ENCODE measurements at places on chromosomes 1 and 21. TPM values are rescaled to one million over a fixed set of nuclear protein-coding genes. Genes with fewer than 3 reads are reported as not detected.
A peak's percentile ranks its signal among the peaks of the same experiment; 100 is the strongest.

Gene B3GALT2
- total RNA-seq, result 1.4 TPM

Gene LGR6
- 0.21 TPM for total RNA-seq

Gene UTS2
- 0.58 TPM for total RNA-seq

Gene FMO2
- total RNA-seq, result not detected

Gene ADAMTS4
- 2.2 TPM for total RNA-seq

Gene DNAJC8
- total RNA-seq, result 66.2 TPM

DNA sequence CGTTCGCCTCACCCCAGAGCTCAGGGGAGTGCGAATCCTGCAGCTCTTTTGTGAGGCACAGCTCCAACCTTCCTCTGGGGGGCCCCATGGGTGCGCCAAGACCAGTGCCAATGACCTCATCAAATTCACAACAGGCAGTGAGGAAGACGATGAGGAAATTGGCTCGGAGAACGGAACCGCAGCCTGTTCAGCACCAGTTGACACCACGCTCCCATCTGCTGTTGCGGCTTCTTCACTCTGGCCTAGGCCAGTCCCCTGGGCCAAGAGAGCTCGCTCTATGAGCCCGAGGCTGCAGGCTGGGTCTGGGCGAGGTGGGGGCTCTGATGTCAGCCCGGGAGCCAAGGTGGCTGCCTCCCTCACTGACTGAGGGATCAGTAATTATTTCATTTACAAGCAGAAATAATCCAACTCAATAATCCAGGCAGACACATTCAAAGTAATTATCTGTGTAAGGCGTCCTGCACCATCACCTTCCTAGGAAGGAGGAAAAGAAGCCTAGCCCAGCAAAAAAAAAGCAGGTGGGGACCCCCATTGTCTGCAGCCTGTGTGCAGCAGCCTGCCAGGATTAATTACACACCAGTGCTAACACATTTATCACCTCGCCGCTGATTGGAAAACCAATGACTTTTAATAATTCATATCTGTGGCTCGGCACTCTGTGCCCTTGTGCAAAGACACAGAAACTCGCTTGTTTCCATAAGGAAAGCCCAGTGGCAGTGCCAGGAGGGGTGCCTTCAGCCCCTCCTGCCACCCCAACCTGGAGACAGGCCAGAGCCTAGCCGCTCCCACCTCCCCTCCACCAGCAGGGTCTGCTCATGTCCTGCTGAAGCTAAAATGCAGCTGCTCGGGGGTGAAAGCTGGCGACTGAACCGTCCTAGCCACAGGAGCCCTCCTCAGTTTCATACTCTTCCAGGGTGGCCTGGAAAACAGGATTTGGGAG is 1.9 kb downstream of the PLEKHA6 start:
- H3K27ac ChIP-seq, result no peak overlapping the region
- H3K27me3 ChIP-seq, result peaks cover 12% of the 10 kb centered on the region
- no peaks in the 10 kb centered on the region for H3K4me1 ChIP-seq
- H3K4me3 ChIP-seq, result no peak overlapping the region
- no peak for ATAC-seq

GRCh38 chr1:196152086-196152485 is 456.2 kb downstream of the KCNT2 start:
- ATAC-seq, result no peak
- H3K4me1 ChIP-seq, result no peaks in the 10 kb centered on the region
- no peaks in the 10 kb centered on the region for H3K27me3 ChIP-seq
- H3K36me3 ChIP-seq, result no peaks in the 10 kb centered on the region
- H3K4me3 ChIP-seq, result no peak overlapping the region

GRCh38 chr1:94119796-94120569 is 965 bp downstream of the ABCA4 start:
- no peaks in the 10 kb centered on the region for H3K4me1 ChIP-seq
- no peak for ATAC-seq
- H3K4me3 ChIP-seq, result no peak overlapping the region
- H3K27ac ChIP-seq, result no peak overlapping the region
- H3K36me3 ChIP-seq, result no peaks in the 10 kb centered on the region

- H3K4me1 ChIP-seq, result peaks cover 15% of the 10 kb centered on the region
- H3K27ac ChIP-seq, result peak overlapping the region; percentile 75
- peak overlapping the region; percentile 37 for H3K4me3 ChIP-seq
- no peaks in the 10 kb centered on the region for H3K27me3 ChIP-seq
Observed at GRCh38 chr1:51284487-51284954, 45.8 kb downstream of the TTC39A start.

GRCh38 chr1:221667504-221667903 is 74.4 kb downstream of the DUSP10 start:
- ATAC-seq, result peak; percentile 82
- H3K4me1 ChIP-seq, result peaks cover 7% of the 10 kb centered on the region
- H3K4me3 ChIP-seq, result no peak overlapping the region
- no peaks in the 10 kb centered on the region for H3K36me3 ChIP-seq

GRCh38 chr1:106912131-106912530 is 144.3 kb upstream of the PRMT6 start:
- H3K4me3 ChIP-seq, result no peak overlapping the region
- no peaks in the 10 kb centered on the region for H3K4me1 ChIP-seq
- no peaks in the 10 kb centered on the region for H3K27me3 ChIP-seq
- ATAC-seq, result no peak
- H3K36me3 ChIP-seq, result no peaks in the 10 kb centered on the region
- no peak overlapping the region for H3K27ac ChIP-seq

GRCh38 chr1:153087652-153088051 is 6.7 kb downstream of the SPRR2E start:
- no peak for ATAC-seq
- H3K36me3 ChIP-seq, result no peaks in the 10 kb centered on the region
- H3K27me3 ChIP-seq, result peaks cover 34% of the 10 kb centered on the region
- H3K27ac ChIP-seq, result no peak overlapping the region

DNA sequence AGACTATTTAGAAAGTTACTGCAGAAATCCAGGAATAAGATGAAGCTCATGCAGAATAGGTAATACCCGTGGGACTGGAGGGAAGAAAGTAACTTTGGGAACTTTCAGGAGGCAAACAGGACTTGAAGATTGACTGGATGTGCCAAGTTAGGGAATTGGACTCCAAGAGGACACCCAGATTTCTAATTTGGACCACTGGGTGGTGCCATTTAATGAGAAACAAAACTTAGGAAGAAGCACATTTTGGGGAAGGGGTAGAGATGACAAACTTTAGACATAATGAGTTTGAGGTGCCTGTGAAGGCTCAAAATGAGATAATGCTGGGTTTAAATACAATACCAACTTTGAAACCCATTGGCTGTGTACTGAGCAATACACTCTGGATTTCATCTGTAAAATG is 3.3 kb upstream of the B4GALT3 start:
- peak overlapping the region; percentile 44 for H3K4me3 ChIP-seq
- H3K36me3 ChIP-seq, result peaks cover 15% of the 10 kb centered on the region
- no peaks in the 10 kb centered on the region for H3K27me3 ChIP-seq
- H3K27ac ChIP-seq, result peak overlapping the region; percentile 98
- H3K4me1 ChIP-seq, result peaks cover 48% of the 10 kb centered on the region
- ATAC-seq, result no peak

- H3K27me3 ChIP-seq, result no peaks in the 10 kb centered on the region
- peak overlapping the region; percentile 98 for H3K4me3 ChIP-seq
- peaks cover 42% of the 10 kb centered on the region for H3K36me3 ChIP-seq
- peaks cover 27% of the 10 kb centered on the region for H3K4me1 ChIP-seq
- ATAC-seq, result no peak
Observed at GRCh38 chr1:3899754-3900149, 320 bp downstream of the C1orf174 start.

DNA sequence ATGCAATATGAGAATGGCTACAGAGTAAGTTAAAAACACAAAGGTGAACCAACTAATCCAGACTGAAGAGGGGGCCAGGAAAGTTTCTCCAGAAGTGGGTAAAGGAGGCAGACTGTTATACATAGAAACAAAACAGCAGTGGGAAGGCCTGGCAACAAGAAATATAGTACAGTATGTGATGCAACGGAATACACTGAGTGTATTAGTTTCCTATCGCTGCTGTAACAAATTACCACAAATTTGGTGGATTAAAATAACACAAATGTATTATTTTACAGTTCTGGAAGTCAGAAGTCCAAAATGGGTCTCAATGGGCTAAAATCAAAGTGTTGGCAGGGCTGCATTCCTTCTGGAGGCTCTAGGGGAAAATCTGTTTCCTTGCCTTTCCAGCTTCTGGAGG is 95.2 kb downstream of the ZSWIM5 start:
- H3K4me1 ChIP-seq, result peaks cover 3% of the 10 kb centered on the region
- no peak overlapping the region for H3K4me3 ChIP-seq
- no peak for ATAC-seq
- no peaks in the 10 kb centered on the region for H3K27me3 ChIP-seq
- no peaks in the 10 kb centered on the region for H3K36me3 ChIP-seq
- H3K27ac ChIP-seq, result no peak overlapping the region

- H3K27ac ChIP-seq, result no peak overlapping the region
- no peaks in the 10 kb centered on the region for H3K27me3 ChIP-seq
- H3K36me3 ChIP-seq, result no peaks in the 10 kb centered on the region
Observed at GRCh38 chr21:39774227-39774626, 29.2 kb downstream of the IGSF5 start.

GRCh38 chr1:244104309-244105060 is 53.4 kb downstream of the ZBTB18 start:
- no peak overlapping the region for H3K4me3 ChIP-seq
- peaks cover 6% of the 10 kb centered on the region for H3K4me1 ChIP-seq
- H3K27ac ChIP-seq, result no peak overlapping the region
- no peak for ATAC-seq

DNA sequence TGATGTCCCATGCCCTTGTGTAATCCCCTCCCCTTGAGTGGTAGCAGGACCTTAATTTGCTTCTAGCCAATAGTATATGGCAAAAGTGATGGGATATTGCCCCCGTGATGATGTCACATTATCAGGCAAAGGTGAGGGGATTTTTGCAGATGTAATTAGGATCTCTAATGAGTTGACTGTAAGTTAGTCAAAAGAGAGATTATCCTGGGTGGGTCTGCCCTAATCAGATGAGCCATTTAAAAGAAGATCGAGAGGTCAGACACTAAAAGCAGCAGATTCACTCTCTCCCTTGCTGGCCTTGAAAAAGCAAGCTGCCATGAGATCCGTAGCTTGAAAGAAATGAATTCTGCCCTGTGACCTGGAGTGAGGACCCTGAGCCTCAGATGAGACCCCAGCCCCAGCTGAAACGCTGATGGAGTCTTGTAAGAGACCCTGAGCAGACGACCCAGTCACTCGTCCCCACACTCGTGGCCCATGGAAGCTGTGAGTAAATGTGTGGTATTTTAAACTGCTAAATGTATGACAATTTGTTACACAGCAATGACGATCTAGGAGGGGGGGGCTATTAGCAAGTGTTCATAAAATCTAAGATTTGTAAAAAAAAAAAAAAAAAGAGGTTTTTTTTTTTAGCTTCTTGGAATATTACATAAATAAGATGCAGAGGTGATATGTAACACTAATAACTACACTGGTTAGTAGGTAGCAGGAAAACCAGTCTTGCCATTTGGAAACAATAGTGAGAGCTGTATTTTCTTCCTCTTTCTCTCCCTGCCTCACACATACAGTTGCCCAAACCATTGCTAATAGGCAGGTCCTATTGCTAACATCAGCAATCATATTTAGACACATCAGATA is 50.3 kb upstream of the TARBP1 start:
- ATAC-seq, result no peak
- no peak overlapping the region for H3K4me3 ChIP-seq
- H3K36me3 ChIP-seq, result no peaks in the 10 kb centered on the region
- no peak overlapping the region for H3K27ac ChIP-seq
- H3K4me1 ChIP-seq, result no peaks in the 10 kb centered on the region
- H3K27me3 ChIP-seq, result peaks cover 16% of the 10 kb centered on the region

DNA sequence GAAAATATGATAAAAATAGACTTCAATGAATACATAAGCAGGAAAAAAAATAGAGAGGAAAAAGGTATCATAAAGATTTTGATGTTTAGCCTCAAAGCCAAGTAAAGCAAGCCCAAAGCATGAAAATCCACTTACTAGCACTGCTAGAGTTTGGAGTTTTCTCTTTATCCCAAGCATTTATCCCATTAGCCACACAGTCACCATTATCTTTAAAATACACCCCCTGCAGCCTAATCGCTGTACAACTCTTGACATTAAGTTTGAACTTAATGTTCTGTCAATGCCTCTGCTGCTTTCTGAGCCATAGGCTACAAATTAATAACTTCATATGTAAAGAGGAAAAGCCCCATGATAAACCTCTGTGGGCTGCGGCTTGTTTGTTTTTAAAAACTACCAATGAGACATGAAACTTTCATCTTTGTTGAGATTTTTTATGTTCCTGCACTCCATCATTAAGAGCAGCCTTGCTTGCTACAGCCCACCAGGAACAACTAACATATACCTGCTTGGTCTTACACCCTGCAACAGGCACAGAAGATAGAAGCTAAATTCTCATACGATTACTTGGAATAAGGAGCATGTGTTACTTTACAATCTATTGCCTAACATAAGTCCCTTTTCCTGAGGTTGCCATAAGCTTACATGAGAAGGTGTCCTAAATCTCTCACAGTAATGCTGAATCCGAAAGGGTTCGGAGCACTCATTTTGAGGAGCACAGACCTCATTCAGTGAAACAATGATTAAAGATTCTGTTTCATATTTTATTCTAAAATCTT is 202.4 kb downstream of the SMYD3 start:
- no peak overlapping the region for H3K4me3 ChIP-seq
- H3K27me3 ChIP-seq, result no peaks in the 10 kb centered on the region
- peaks cover 6% of the 10 kb centered on the region for H3K36me3 ChIP-seq
- no peak overlapping the region for H3K27ac ChIP-seq

DNA sequence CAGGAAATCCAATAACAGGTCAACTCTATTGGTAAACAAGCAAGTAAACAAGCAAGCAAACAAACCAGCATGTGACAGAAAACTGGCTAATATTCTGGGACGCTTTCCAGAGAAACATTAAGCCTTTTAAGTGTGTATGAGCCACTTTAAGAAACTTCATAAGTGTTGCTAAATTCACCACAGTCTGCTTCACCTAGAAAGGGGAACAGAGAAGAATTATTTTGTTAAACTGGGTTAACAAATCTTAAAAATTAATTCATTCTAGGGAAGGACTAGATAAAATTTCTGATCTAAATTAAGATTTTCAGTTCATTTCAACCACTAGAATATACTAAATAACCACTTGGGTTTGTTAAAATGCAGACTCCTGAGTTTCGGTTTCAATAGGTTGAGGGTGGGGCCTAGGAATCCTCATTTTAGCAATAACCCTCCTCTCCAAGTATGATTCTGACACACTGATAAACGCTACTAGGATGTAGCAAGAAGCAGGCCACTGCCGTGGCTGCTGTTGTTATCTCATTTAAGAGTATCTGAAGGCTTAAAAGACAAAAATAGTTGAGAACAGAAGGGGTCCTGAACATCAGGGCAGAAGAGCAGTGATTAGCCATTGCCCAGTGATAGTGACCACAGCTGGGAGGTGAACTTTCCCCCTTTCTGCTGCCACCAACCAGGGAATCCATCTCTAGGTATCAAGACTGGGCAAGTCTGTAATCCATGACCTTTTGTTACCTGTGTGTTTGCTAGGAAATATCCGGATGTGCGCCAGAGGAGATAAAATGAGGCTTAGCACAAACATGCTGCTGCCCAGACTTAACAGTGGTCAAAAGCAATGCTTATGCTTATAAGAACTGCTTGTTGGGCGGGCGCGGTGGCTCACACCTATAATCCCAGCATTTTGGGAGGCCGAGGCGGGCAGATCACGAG is 11.2 kb downstream of the CREG1 start:
- peak; percentile 74 for ATAC-seq
- H3K36me3 ChIP-seq, result peaks cover 33% of the 10 kb centered on the region
- no peaks in the 10 kb centered on the region for H3K27me3 ChIP-seq
- peaks cover 19% of the 10 kb centered on the region for H3K4me1 ChIP-seq
- peak overlapping the region; percentile 26 for H3K4me3 ChIP-seq

Measured in activated T-helper 17 cell treated with anti-CD3 and anti-CD28 coated beads, Interleukin-2, amount 50 U/mL, for 72 hours (primary cell).